ENCODE measurements at places on chromosomes 4 and X.

GRCh38 chrX:87045352-87045751 is 472.2 kb upstream of the KLHL4 start:
- no peak for DNase-seq

GRCh38 chr4:101348367-101348827 is 1.1 kb upstream of the PPP3CA start:
- no peak for DNase-seq

DNA sequence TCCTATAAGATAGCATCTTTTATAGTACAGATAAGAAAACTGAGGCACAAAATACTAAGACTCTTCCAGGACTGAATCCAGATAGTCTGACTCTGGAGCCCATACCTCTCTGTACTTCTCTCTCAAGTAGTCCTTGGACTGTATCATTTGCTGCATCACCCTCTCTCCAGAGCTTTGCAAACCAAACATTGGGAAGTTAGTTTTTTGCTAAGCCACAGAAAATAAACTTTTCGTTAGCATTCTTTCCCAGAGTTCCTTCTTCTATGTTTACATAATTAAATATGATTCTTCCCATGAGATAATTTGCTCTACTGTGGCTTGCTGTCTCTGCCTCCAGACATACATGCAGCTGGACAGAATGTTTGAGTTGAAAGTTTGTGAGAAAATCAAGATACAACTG is 22.0 kb downstream of the PPEF2 start:
- no peak for DNase-seq

- no peak for DNase-seq
Measured at GRCh38 chr4:105934386-105934785, 39.1 kb downstream of the NPNT start.

DNA sequence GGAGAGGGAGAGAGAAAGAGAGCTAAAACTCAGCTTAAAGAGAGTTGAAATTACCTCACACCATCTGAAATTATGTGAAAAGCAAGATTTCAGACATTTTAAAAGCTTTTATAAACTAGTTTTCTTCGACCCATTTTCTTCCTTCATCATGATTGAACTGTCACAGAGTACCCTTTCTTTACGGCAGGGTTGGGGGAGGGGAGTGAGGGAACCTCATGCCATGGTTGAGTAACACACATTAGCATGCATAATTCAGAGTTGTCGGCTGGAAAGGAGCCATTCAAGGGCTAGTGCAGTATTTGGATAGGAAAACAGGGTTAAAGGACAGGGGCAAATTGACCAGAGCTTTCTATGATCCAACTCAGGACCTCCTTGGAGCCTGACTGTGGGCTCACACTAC is 46.2 kb downstream of the PCDH19 start:
- DNase-seq: no peak

DNA sequence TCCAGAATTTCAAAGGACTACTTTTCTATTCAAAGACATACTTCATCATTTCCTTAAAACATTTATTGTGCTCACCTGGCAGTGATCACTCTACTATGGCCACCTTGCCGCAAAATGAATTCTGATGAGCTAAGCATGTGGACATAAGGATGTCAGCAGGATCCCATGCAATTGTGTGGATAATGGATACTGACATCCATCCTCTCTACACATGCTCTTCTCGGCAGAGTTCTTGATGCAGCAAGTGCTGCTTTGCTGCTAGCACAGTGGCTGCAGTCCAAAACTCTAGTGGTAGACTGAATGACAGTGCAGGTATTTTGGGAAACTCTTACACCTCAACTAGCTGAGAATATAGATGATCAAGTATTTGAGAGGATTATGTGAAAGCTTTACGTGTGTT is 168.0 kb downstream of the BANK1 start:
- no peak for DNase-seq

DNA sequence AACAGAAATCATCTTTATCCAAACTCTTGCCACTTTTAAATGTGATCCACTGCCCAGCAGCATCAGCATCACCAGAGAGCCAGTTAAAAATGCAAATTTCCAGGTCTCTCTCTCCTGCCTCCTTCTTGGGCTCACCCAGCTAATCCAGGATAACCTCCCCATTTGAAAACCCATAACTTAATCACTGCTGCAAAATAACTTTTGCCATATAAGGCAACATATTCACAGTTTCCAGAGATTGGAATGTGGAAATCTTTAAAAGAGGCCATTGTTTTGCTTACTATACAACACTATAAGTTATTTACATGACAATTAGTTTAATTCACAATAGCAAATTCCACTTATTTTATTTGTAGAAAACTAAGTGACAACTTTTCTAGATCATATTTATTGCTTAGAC is 4.8 kb upstream of the EXOSC9 start:
- DNase-seq: no peak

- DNase-seq: no peak
Measured at GRCh38 chrX:94178145-94178788, 504.3 kb downstream of the FAM133A start.

DNA sequence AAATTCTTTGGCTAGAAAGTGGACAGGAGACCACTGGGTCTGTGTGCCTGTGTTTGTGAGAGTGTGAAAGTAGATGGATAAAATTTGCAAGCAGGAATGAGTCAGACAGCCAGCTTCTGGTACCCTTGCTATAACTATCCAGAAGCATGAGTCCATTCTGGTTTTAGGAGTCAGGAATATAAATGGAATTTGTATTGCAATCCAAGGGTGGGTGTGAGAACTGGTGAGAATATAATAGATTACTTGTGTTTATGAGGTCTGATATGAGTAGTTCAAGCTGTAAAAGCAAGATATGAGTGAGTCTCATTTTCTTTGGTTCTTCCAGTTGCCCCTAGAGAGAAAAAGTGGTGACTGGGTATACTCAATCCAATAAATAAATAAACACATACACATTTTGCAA is 212.7 kb upstream of the TAPT1 start:
- no peak for DNase-seq

GRCh38 chr4:60002603-60003337 is 1197.4 kb upstream of the ADGRL3 start:
- DNase-seq: no peak

- DNase-seq: no peak
Measured at GRCh38 chr4:184306470-184306869, 88.8 kb upstream of the ENPP6 start.

DNA sequence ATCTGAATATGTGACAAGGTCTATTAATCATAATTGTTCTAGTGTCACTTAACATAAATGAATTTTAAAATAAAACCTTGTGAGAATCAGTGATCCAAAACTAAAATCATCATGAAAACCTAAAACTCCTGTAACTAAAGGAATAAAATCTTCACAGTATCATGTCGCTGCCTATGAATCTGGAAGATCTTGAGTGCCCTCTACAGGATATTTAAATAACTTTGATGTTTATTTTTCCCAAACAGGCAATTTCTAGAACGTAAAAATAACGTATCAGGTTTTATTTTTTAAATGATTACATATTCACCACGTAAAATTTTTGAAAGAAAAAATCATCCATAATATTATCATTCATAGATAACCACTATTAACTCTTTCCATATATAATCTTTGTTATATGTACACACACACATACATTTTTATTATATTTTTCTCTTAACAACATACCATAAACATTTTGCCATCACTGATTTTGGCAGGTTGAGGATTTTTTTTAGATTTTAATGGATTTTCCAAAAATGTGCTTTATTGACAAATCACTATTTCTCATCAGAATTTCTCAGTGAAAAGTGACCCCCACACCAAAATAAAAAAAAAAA is 79.6 kb downstream of the COMMD8 start:
- no peak for DNase-seq

- DNase-seq: no peak
Measured at GRCh38 chr4:49032440-49033161, 46.5 kb downstream of the CWH43 start.

- DNase-seq: no peak
Measured at GRCh38 chrX:101252634-101253033, 33.0 kb downstream of the DRP2 start.

DNA sequence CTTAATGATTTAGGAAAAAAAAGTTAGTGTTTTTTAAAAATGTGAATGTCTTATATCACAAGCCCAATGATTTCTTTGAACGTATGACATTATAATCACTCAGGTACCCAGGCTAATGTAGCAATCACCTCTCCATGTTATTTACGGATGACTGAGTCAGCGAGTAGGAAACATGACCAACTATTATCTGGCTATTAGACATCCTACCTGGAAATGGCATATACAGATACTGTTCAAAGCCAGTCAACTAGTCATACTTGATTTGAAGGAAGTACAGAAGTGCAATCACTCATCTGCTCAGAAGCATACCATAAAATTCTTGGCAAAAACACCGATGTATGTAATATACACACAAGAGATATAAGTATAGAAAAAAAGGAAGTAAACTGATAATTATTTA is 732.5 kb downstream of the ARAP2 start:
- DNase-seq: no peak

DNA sequence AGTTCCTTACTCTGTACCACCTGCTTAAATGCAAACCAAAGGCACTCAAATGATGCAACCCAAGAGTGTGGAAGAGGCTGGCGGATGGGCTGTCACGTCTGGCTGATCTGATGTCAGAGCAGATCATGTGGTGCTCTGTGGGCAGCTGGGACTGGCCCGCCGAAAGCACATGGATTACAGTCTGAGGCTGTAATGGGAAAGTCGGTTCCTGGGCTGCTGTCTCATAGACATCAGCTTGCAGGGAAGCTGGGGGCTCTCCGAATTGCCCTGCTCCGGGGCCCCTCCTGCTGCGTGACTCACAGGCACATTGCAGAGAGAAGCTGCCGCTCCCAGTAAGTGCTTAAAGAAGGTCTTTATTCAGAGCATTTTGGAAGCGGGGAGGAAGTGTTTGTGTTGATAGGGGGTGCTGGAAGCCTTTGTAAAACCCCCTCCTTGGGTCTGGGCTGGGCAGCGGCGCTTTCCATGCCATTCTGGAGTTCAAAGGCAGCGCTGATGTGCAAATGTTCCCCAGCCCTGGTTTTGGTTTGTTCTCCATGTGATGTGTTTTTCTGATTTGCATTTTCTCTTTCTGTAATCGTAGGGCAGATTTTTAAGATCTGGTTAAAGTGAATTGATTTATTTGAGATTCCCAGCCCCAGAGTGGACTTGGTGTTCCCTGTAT is 181.1 kb downstream of the LARP7 start:
- no peak for DNase-seq

DNA sequence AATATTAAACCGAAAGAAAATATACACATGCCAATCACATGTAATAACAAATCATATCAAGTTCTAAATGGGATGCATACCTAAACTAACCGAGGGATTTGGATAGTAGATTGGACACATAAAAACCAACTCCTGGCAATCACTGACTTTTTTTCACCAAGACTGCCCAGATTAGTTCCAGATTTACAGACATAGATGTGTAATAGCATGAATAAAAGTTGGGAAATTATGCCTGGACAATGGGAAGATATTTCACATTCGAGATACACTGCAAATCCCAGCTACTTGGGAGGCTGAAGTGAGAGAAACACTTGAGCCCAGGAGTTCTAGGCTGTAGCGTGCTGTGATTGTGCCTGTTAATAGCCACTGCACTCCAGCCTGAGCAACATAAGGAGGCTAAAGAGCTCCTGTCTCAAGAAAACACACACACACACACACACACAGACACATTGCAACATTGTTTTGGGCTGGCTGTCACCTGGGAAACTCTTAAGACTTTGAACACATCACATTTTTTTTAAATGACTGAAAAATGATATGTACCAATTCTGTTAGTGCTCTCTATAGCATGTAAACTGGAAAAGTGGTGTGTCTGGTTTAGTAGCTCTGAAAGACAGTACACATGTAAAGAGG is 5.7 kb downstream of the RAB40A start:
- no peak for DNase-seq

DNA sequence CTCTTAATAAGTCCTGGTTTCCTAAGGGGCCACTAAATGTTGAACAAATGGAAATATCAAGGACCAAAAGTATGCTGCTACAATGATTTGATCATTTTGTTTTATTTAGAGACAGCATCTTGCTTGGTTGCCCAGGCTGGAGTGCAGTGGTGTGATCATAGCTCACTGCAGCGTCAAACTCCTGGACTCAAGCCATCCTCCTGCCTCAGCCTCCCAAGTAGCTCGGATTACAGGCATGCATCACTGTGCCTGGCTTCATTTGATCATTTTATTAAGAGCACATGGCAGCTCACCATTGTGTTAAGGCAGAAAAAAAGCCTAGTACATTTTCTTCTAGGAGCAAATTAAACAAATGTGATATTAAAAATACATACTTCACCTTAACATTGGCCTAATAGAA is 52.7 kb downstream of the DCLK2 start:
- DNase-seq: no peak

GRCh38 chr4:5701971-5702370 is 6.4 kb downstream of the EVC2 start:
- no peak for DNase-seq

GRCh38 chr4:114921790-114922591 is 191.4 kb downstream of the NDST4 start:
- no peak for DNase-seq

DNA sequence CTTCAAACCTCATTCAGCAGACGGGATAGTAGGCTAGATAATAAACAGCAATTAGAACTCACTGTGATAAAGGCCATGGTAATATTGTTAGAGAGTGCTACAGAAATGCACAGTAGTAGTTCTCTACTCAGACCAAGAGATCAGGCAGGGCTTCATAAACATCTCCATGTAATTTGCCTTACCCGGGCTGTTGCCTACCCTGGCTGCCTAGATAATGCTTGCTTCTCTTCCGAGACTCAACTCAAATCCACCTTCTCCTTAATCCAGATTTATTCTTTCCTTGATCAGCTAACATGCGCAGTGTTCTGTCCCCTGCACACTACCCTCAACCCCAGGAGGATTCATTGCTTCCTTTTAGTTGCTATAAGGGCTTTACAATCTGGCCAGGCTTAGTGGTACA is 21.8 kb downstream of the ANK2 start:
- no peak for DNase-seq

- DNase-seq: no peak
Measured at GRCh38 chr4:110041735-110042134, 129.1 kb downstream of the EGF start.

- DNase-seq: no peak
Measured at GRCh38 chr4:172125443-172125842, 312.2 kb downstream of the GALNTL6 start.

DNA sequence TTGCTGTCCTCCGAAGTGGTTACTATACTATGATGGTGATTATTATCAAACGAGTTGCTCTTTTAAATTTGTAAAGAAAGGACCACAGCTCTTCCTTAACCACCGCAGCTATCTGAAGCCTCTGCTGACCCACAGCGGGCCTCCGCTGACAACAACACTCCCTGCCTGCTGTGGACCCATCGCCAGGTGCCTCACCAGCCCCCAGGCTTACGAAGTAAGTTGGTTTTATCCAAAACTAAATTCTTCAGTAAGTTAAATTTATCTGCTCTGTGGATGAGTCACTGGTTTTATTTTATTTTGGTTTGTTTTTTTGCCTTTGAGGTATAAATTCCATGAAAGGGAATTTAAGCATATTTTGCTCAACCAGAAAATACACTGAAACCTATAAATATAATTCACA is 54.7 kb downstream of the SLC9A6 start:
- DNase-seq: no peak
